Muscle of back (tissue), 13 donors: ENCODE measurements at places on chromosomes 6 and 20. TPM values are rescaled to one million over a fixed set of nuclear protein-coding genes. Genes with fewer than 3 reads are reported as not detected.

Gene PSORS1C2
- 0.14 TPM for polyA plus RNA-seq

Gene EYA2
- polyA plus RNA-seq = 2.4 TPM

Gene SLC22A2
- 0.28 TPM for polyA plus RNA-seq

GRCh38 chr20:34708621-34709043 is 4.5 kb downstream of the TP53INP2 start:
- DNase-seq = peak; percentile 24

GRCh38 chr6:111205502-111205901 is 118.2 kb downstream of the SLC16A10 start:
- no peak for DNase-seq
